ENCODE measurements at places on chromosomes 6 and 20.

GRCh38 chr20:46306743-46307138 is 1.6 kb downstream of the CDH22 start:
- DNase-seq = no peak

GRCh38 chr20:31374346-31374745 is 5.9 kb downstream of the DEFB118 start:
- no peak for DNase-seq

DNA sequence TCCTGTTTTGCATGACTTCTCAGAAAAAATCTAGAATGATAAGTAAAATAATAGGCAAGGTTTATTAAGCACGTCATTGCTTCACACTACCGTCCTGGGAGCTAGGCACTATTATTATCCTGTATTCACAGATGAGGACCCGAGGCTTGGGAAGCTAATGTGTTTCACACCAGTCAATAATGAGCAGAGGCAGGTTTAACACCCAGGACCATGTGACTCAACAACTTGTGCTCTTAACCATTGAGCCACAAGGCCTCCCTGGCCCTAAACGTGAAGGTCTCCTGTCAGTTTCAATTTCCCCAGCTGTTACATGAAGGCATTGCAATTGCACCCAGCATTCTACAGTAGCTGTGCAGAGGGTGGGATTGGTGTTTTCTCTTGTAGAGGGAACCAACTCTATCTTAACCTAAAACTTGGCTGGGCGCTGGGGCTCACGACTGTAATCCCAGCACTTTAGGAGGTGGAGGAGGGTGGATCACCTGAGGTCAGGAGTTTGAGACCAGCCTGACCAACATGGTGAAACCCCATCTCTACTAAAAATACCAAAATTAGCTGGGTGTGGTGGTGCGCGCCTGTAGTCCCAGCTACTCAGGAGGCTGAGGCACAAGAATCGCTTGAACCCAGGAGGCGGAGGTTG is 191.2 kb downstream of the BCAS1 start:
- DNase-seq = no peak

DNA sequence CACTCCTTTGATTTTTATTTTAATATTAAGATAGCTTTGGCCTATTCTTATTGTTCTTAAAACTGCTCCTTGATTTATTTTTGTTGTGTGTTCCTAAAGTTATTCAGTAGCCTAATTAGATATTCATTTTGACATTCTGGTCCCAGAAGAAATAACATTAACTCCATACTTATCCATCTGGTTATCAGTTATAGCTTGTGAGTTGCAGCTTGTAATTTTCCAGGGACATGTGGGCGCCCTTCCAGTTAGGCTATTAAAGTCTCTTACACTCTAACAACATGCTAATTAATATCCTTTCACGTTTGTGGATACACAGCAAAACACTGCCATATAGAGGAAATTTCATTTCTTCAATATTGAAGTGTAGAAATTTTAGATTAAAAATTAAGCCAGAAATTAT is 987.5 kb downstream of the HACE1 start:
- no peak for DNase-seq

GRCh38 chr6:55980627-55981211 is 105.3 kb upstream of the BMP5 start:
- DNase-seq = peak; percentile 60

DNA sequence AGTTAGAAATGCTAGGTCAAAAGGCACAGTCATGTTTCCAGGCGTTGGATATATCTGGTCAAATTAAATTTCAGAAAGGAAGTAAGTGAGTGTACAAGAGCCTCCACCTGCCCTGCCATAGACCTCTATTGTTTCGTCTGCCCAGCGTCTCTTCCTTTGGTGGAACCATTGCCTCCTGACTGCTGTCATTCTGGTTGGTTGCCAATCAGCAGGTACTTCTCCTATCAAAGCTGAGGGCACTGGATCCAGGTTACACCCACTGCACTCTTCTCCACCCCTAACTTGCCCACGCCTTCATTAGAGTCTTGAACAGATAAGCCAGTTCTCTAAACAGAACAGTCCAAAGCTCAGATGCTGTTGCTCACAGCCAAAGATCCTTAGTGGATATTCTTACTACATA is 2.6 kb upstream of the WFDC5 start:
- DNase-seq = no peak

GRCh38 chr20:64051561-64052325 is 2.3 kb upstream of the SOX18 start:
- DNase-seq = no peak

DNA sequence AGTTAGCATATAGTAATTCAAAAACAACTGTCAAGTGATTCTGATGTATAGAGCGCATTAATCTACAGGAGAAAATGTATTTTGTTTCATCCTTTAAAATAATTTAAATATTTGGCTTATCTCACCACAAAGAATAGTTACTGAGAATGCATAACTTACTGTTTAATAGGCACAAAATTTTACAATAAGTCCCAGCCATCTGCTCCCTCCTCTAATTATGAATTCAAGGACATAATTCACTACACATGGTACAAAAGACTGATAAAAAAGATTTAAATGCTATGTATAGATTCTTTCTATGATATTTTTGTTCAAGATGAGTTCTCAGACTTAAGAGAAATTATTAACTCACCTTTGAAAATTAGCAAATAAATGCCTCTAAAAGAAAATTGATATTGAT is 242.0 kb downstream of the FUT9 start:
- no peak for DNase-seq

- DNase-seq = no peak
Measured at GRCh38 chr6:122681705-122682104, 71.5 kb downstream of the PKIB start.

GRCh38 chr6:84707171-84707570 is 57.2 kb downstream of the TBX18 start:
- DNase-seq = no peak

GRCh38 chr6:25862199-25862598 is 11.8 kb downstream of the SLC17A3 start:
- no peak for DNase-seq

- peak; percentile 31 for DNase-seq
Measured at GRCh38 chr6:26592649-26593048, 4.1 kb upstream of the ABT1 start.

- DNase-seq = no peak
Measured at GRCh38 chr20:49808753-49809152, 3.9 kb upstream of the SLC9A8 start.

GRCh38 chr6:118017301-118017848 is 110.3 kb downstream of the SLC35F1 start:
- no peak for DNase-seq

DNA sequence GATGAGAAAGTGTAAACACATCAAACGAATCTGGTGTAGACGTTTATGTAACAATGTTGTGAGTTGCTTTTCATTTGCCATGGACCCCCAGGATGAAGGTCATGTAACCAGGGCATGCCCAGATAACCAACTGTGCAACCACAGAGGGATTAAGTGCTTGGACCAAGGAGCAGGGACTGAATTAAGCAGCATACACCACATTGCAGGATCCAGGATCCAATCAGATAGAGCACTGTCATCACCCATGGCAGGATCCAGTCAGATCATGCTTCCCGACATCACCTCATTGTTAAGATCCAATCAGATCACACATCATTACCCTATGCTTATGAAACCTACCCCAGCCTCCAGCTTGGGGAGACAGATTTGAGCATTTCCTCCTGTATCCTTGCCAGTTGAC is 74.3 kb upstream of the RCAN2 start:
- DNase-seq = peak; percentile 8

GRCh38 chr20:1335961-1336698 is 7.2 kb upstream of the SDCBP2 start:
- no peak for DNase-seq

DNA sequence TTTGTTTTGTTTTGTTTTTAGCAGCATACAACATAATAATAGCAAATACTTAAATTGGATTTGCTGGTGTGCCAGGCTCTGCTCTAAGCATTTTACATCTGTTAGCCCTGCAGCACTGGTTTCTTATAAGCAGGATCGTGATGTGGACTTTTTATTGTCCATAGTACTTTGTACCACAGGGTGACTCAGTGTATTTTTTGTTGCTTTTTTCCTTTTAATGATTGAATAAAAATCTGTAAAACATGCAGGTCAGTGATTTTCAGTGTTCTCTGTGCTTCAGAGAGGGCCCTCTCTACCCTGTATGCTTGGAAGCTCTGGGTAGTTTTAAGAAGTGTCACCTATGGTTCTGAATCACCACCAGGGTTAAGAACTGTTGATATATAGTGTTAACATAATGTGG is 4.0 kb downstream of the NT5DC1 start:
- DNase-seq = no peak

DNA sequence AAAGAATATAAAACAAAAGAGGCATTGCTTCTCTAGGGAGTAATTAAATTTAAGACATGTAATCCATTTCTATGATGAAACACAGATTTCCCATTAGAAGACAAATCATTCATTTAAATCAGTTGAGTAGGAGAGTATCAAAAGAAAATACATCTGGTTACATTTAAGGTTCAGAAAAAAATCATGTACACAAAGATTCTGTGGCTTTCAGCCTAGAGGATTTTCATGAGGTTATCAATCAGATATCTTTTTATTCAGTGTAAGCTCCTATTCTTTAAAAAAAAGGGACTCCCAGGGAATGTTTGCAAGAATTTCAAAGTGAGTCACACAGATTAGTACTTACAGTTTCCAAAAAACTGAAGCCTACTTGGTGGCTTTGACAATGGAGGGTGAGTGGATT is 24.9 kb downstream of the COL21A1 start:
- peak; percentile 90 for DNase-seq

- DNase-seq = no peak
Measured at GRCh38 chr6:6559994-6560570, 28.4 kb upstream of the LY86 start.

- peak; percentile 70 for DNase-seq
Measured at GRCh38 chr20:17505636-17506517, 25.3 kb downstream of the BFSP1 start.

DNA sequence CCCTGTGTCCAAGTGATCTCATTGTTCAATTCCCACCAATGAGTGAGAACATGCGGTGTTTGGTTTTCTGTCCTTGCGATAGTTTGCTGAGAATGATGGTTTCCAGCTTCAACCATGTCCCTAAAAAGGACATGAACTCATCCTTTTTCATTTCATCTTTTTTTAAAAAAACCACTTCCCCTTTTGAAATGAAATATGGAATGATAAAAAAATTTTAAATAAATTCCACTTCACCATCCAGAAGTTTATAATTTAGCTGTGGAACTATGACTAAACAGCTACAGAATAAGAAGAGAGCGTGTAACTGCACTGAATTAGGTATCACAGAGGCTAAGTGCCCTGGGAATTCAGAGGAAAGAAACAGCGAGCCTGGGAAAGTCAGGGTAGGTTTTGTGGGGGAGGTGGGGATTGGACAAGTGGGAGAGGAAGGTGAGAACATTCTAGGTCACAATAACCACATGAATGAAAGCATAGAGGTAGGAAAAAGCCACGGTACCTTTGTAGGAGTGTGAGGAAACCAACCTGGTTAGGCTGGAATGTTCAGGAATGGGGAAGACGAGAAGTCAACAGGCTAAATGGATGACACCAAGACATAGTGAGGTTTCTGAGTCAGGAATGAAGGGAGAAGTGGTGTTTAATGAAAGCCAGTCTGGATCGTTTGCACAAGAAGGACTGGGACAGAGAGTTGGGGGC is 11.0 kb downstream of the TRIM10 start:
- DNase-seq = no peak

GRCh38 chr6:81486234-81486633 is 266.2 kb downstream of the TENT5A start:
- DNase-seq = no peak

GRCh38 chr6:57261926-57262325 is 39.8 kb upstream of the RAB23 start:
- DNase-seq = peak; percentile 41

DNA sequence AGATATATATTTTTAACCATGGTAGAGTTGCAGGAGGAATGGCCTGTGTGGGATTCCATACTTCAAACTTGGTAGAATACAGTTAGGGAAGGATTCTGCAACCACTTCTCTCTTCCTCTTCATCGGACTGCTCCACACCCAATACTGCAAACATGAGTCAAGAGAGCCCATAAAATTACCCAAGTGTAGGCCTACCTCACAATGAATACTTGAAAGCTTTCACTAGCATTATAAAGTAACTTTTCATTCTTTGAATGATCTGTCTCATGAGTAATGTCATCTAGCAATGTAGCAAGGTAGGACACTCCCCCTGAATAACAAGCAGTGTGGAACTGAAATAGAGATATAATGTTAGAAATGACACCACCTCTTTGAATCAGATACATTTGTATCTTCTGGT is 79.4 kb downstream of the FOXC1 start:
- DNase-seq = no peak

GRCh38 chr6:33170176-33171015 is 21.9 kb downstream of the COL11A2 start:
- no peak for DNase-seq

- DNase-seq = no peak
Measured at GRCh38 chr20:61661025-61661424, 404.7 kb downstream of the TAF4 start.

DNA sequence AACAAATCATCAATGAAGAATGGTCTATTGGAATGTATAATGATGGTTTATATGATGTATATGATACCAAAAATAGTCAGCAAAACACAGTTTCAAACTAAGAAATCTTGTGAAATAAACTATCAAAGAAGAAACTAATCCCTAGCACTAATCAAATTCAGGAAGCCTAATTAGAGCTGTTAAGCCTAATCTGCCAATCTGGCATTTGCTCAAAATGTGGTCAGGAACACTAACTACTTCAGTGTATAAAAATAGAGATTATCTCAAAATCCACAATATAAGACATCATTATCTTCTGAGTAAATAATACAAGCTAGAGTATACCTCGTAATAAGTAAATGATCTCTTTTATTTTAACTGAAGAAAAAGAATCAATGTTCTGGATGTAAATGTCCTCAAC is 12.8 kb upstream of the AKAP7 start:
- DNase-seq = no peak

- DNase-seq = peak; percentile 73
Measured at GRCh38 chr6:129331450-129332138, 378.4 kb downstream of the ARHGAP18 start.

DNA sequence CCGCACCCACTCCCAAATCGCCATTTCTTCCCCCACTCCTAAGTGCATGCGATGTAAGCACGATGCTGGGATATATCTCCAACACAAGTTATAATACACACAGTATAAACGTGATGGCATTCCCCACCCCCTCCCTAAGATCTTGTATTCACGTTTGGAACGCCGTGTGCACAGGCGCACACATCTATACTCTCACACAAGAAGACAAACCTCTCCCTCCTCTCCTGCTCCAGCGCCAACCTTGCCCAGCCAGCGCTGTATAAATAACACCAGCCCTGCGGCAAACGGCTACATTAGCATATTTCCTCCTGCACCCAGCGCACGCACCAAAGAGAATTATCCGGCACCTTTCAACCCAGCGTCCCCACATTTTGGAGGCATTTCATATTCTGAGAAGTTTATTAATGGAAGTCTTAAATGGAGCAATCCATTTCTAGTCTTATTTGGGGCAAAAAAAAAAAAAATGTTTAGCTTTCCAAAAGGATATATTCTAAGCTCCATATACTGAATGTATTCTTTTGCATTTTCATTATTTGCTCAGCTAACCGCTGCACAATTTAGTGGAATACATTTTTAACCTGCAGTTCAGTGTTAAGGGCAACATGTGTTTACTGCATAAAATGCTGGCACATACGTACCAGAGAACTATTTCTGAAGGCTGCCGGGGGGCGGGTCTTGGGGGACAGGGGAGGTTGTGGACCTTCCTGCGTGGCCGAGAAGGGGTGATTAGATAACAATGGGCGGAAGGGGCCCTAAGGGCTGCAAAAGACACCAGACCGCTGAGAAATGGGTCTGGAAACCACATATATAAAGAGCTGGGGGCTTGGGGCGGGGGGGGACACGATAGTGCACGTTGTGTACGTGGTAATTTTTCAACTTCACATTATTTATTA is 1.1 kb upstream of the SLC22A23 start:
- no peak for DNase-seq

Measured in fibroblast of mammary gland (primary cell).